ENCODE measurements at places on chromosomes 5 and 9. TPM values are rescaled to one million over a fixed set of nuclear protein-coding genes. Genes with fewer than 3 reads are reported as not detected.
A peak's percentile ranks its signal among the peaks of the same experiment; 100 is the strongest.

DNA sequence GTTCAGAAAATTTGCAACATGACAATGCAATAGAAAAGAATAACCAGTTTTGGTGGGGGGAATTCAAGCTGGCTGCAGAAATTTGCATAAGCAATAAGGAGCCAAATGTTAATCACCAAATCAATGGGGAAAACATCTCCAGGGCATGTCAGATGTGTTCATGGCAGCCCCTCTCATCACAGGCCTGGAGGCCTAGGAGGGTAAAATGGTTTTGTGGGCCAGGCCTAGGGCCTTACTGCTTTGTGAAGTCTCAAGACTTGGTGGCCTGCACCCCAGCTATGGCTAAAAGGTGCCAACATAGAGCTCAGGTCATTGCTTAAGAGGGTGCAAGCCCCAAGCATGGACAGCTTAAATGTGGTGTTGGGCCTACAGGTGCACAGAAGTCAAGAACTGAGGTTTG is 29.7 kb upstream of the SLC36A1 start:
- H3K4me3 ChIP-seq, result no peak overlapping the region
- H3K4me1 ChIP-seq, result no peaks in the 10 kb centered on the region
- H3K27me3 ChIP-seq, result no peaks in the 10 kb centered on the region
- no peak overlapping the region for H3K27ac ChIP-seq

DNA sequence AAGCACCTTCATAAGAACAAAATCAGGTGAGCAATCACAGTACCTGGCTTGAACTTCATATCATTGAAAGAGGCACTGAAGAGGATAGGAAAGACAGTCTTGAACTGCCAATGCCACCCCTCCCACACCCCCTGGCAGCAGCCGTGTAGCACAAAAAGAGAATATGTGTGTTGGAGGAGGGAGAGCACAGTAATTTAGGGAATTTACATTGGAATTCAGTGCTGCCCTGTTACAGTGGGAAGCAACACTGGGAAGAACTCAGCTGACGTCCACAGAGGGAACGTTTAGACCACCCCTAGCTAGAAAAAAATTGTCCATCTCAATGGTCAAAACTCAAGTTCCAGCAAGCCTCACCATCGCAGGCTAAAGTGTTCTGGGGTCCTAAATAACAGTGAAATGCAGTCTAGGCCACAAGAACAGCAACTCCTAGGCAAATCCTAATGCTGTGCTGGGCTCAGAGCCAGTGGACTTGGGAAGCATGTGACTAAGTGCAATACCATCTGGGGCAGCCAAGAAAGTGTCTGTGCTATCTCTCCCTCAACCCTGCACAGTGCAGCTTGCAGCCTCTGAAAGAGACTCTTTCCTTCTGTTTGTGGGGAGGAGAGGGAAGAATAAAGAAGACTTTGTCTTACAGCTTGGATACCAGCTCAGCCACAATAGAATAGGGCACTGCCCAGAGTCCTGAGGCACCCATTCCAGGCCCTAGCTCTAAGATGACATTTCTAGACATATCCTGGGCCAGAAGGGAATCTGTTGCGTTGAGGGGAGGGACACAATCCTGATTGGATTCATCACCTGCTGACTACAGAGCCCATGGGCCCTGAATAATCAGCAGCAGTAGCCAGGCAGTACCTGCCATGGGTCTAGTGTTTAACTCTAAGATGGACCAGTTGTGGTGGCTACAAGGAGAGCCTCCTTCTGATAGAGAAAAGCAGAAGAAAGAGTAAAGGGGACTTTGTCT is 62.1 kb upstream of the VLDLR start:
- DNase-seq, result peak; percentile 89
- H3K27ac ChIP-seq, result no peak overlapping the region
- no peaks in the 10 kb centered on the region for H3K4me1 ChIP-seq
- no peaks in the 10 kb centered on the region for H3K36me3 ChIP-seq
- H3K4me3 ChIP-seq, result no peak overlapping the region

DNA sequence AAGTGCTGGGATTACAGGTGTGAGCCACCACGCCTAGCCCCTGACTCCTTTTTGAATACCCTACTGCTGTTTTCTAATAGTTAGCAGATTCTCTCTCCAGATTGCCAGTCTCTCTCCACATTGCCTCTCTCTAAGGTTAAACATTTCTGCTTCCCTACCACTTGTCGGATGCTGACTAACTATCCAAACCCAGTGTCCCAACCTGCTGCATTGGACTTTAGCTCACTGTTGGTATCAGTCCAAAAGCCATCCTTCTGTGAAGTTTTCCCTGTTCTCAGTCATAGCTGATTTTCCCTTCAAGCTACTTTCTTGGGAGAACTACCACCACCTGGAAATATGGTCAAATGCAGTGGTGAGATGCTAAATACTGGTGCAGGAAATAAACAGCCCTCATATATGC is 48.7 kb downstream of the TLR4 start:
- no peak for DNase-seq
- no peaks in the 10 kb centered on the region for H3K27me3 ChIP-seq
- H3K27ac ChIP-seq, result no peak overlapping the region
- no peak overlapping the region for H3K4me3 ChIP-seq
- H3K4me1 ChIP-seq, result no peaks in the 10 kb centered on the region

DNA sequence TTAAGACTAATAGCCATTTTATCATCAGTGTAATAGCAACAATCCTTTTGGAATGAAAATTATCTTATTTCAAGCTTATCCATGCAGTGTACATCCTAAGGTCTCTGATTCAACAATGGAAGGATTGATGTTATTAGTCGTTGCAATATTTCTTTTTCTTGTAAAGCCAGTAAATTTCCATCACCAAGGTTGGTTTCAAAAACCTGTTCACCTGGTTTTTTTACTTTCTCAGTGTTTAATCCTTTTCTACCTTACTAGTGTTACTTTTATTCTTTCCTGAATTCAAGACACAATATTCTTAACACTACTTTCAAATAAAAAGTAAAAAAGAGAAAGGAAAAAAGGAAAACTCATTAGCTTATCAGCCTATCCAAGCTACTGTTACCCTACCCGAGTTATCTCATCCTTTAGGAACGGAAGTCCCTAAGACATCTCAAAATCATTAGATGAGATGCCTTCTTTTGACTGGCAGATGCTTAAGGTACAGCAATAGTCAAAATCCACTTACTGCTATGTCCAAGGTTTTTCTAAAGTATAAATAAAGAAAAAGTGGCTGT is 5.4 kb downstream of the ZFR start:
- H3K27me3 ChIP-seq, result no peaks in the 10 kb centered on the region
- no peaks in the 10 kb centered on the region for H3K36me3 ChIP-seq
- H3K4me1 ChIP-seq, result peaks cover 2% of the 10 kb centered on the region
- no peak overlapping the region for H3K4me3 ChIP-seq

GRCh38 chr5:122322801-122323548 is 10.9 kb downstream of the SNCAIP start:
- no peaks in the 10 kb centered on the region for H3K36me3 ChIP-seq
- no peaks in the 10 kb centered on the region for H3K27me3 ChIP-seq
- H3K4me3 ChIP-seq, result no peak overlapping the region
- H3K27ac ChIP-seq, result no peak overlapping the region
- peak; percentile 85 for DNase-seq
- H3K4me1 ChIP-seq, result no peaks in the 10 kb centered on the region

COQ4 gene
- 111 TPM for polyA plus RNA-seq

Data from kidney (tissue), 22 donors.